GM20000 (cell line): ENCODE measurements at places on chromosomes 3 and 15.

GRCh38 chr3:14803981-14804834, 14.6 kb upstream of the FGD5 start:
- DNase-seq = no peak

- DNase-seq = peak; percentile 67
Measured at GRCh38 chr15:74723754-74724334, 1.5 kb downstream of the CYP1A1 start.

- DNase-seq = peak; percentile 10
Measured at GRCh38 chr3:20185331-20185678, 701 bp downstream of the SGO1 start.

DNA sequence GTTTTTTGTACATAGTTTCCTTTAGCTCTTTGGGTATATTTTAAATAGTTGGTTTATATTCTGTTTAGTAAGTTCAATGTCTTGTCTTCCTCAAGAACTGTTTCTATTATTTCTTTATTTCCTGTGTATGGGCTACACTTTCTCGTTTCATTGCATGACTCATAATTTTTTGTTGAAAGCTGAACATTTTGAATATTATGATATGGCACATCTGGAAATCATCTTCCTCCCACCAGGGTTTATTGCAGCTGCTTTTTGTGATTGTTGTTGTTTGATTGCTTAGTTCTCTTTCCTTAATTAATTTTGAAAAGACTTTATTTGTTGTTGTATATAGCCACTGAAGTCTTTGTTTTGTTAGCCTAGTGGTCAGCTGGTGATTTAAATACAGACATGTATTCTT, 43.8 kb downstream of the LSM3 start:
- DNase-seq = no peak

- no peak for DNase-seq
Measured at GRCh38 chr3:61667814-61668213, 106.4 kb downstream of the PTPRG start.

DNA sequence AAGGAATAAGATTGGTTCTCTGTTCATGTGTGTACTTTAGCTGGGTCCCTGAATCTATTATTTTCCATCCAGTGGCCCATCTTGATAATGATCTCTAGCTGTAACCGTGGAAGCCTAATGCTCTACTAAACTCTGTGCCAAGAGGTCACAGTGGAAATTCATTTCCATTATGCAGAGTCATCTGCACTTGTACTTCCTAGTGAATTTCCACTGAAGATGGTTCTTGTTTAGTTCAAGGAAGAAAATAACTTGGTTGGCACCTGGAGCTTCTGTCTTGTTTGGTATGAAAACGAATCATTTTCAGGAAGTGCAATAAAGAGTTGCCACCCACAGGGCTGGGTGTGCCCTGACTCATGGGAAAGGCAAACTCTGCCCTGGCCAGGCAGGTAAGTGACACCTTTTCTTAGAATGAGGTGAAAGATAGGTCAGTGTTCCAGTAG, 10.3 kb downstream of the LPP start:
- no peak for DNase-seq
